ENCODE measurements at places on chromosomes 4 and X.

DNA sequence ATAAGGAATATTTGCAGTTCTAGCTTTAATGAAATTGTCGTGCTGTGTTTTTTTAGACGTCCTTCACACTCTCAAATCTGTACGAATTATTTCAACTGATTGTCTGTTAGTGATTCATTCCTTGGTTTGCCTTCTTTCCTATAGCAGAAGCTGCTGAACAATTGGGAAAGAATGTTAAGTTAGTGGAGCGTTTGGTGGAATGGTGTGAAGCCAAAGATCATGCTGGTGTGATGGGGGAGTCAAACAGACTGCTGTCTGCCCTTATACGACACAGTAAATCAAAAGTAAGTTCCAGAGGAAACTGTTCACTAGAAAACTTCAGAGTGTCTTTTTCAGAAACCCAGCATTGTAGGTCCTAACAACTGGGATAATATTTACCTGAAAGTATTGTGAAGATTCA lies 159.9 kb downstream of the RAP1GDS1 start:
- no peak for DNase-seq

DNA sequence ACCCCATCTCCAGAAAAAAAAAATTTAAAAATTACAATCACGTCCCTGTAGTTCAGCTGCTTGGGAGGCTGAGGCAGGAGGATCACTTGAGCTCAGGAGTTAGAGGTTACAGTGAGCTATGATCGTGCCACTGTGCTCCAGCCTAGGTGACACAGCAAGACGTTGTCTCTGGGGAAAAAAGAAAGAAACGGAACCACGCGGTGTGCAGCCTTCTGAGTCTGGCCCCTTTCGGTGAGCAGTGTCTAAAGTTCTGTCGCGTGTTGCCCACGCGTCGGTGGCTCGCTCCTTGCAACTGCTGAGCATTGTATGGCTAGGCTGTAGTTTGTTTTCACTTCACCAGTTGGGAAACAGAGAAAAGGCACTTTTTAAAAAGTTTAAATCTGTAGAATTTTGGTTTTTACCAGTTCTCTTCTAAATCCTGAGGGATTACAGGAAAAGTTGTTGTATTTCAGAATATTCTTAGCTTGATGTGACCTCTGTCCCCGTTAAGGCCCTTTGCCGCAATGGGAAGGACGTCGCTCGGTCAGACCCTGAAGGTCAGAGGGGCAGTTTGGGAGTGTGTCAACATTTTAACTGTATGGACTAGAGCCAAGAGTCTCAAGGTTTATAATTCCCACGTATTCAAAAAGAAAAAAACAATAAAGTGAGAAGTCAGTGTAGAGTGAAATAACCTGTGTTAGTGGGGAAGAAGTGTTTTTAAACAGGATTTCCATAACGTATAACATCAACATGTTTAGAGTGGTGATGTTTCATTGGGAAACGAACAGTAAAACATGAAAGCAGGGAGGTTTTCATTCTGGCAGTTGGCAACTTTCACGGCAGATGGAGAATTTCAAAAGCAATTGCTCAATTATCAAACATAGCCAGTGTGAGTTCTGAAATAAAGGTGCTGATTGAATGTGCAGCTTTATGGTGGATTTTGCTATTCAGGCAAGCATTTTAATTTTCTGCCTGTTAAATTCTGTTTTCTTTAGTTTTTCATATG lies 45.8 kb upstream of the MSANTD1 start:
- no peak for DNase-seq

GRCh38 chr4:77073106-77073809 lies 2.5 kb downstream of the CCNI start:
- no peak for DNase-seq

DNA sequence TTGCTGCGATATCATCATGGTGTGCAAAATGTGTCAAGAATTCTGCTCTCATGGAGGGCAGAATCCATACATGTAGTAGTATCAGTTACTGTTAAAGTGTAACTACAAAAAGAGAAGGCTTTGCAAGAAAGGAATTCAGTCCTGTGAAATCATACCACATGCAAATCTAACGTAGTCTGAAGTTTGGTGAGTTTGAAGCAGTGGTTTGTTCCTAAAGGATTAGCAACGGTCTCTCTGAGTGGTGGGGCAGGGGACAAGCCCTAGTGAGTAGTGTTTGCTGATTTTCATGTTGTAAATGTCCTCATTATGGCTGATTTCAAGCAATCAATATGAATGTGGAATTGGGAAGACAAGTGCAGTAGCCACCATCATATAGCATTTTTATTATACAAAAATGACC lies 47.1 kb upstream of the CLNK start:
- DNase-seq = no peak

GRCh38 chr4:173490256-173490655 lies 39.8 kb downstream of the HAND2 start:
- no peak for DNase-seq
